Fibroblast of villous mesenchyme (primary cell): ENCODE measurements at places on chromosomes 3 and 15.
A peak's percentile ranks its signal among the peaks of the same experiment; 100 is the strongest.

GRCh38 chr3:36729204-36730056 lies 34.9 kb downstream of the DCLK3 start:
- DNase-seq: peak; percentile 70

- no peak for DNase-seq
These were observed 11.5 kb upstream of the SCAP start for GRCh38 chr3:47487265-47487664.

DNA sequence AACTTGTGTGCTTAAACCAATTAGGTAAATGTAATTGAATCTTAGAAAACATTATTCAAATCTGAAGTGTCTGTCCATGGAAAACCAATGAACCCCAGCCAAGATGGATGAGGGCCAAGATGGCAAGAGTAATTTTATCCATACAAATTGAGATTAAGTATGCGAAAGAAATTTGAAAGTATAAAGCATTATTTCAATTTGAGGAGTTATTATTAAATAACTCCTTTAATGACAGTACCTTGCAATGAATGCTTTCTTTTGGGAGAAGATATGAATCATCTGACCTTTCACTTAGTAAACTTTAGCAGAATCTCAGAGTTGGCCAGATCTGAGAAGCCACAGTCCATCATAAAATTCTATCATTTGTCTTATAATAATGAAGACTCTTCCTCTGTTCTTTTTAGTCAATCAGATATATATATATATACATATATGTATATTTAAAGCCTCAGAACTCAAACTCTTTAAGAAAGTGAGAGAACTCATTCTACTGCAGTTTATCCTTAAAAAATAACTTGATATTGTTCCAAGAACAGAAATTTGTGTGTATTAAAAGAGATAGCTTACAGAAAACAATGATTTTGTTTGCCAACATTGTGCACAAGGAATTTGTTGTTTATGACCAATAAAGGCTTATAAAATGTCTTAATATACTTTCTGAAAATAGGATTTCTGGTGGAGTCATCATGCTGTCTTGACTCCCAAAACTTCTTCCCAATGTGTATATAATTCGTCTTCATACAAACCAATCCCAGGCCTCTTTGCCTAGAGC lies 434.8 kb upstream of the THBS1 start:
- DNase-seq: peak; percentile 46

GRCh38 chr3:98761643-98762229 lies 1.4 kb upstream of the ST3GAL6 start:
- DNase-seq: no peak

DNA sequence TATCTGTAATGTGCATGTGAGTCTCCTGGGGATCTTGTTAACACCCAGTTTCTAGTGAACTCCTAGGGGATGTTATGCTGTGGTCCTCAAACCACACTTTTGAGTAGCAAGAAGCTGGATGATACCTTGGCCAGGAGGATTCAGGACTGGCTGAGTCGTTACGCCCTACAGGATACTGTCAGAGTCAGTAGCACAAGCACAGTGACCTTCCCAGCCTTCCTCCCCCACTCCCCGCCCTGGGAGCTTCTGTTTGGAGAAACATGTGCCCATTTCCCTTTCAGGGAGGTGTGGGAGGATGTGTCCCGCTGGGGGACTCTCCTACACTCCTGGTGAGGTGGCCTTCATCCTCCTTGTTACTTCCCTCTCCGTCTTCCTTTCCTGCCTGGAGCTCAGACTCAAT lies 76.4 kb upstream of the TRPM1 start:
- no peak for DNase-seq

DNA sequence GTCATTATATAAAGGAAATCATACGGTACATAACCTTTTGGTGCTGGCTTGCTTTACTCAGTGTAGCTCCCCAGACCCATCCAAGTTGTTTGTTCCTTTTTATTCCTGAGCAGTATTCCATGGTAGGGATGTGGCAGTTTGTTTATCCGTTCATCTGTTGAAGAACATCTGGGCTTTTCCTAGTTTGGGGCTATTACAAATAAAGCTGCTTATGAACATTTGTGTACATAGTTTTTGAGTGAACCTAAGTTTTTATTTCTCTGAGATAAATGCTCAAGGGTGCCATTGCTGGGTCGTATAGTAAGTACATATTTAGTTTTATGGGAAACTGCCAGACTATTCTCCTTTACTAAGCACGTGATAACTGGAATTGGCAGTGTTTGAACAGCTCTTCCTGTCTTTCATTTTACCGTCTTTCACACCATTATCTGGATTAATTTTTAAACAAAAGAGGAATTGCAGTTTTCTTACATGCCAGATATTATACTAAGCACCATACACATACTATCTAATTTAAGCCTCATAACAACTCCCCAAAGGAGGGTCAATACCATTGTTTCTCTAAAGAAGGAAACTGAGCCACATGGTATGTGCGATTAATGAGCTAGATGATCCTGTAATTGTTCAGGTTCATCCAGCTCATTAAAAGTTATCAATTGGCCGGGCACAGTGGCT lies 85.6 kb downstream of the PTPRG start:
- peak; percentile 51 for DNase-seq

GRCh38 chr15:90664650-90665287 lies 52.4 kb upstream of the BLM start:
- peak; percentile 39 for DNase-seq

DNA sequence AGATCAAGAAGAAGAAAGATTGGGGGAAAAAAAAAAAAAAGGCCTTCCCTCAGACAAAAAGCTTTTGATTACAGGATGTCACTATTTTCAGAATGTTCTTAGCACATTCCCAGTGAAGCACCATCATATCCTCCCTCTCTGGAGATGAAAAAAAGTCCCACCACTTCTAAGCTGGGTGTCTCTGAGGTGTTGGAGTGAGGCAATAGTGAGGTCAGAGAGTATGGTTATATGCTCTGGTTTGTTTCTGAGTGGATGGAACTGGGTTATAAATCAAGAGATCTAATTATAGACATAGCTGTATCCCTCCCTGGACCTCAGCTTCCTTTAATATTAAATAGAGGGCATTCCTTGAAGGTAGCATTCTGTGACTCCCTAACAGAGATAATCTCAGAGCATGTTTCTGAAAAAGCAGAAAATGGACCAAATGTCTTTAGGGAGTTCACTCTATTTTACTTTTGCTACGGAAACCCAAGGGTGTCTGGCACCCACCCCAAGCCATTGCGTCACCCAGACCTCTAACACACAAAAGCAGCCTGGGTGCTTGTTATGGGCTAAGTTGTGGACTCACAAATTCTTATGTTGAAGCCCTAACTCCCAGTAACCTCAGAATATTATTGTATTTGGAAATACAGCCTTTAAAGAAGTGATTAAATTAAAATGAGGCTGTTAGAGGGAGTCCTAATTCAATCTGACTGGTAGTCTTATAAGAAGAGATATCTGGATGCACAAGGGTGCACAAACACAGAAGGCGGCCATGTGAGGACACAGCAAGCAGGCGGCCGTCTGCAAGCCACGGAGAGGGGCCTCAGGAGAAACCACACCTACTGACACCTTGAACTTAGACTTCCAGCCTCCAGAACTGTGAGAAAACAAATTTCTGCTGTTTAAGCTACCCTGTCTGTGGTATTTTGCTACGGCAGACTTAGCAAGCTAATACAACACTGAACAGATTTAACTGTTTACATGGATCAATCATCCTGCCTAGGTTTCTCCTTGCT lies 81.5 kb downstream of the MB21D2 start:
- DNase-seq: peak; percentile 97

GRCh38 chr15:66996094-66996493 lies 69.3 kb upstream of the SMAD3 start:
- DNase-seq: no peak

- peak; percentile 14 for DNase-seq
These were observed 131.8 kb downstream of the TPRG1 start for GRCh38 chr3:189303584-189303983.

DNA sequence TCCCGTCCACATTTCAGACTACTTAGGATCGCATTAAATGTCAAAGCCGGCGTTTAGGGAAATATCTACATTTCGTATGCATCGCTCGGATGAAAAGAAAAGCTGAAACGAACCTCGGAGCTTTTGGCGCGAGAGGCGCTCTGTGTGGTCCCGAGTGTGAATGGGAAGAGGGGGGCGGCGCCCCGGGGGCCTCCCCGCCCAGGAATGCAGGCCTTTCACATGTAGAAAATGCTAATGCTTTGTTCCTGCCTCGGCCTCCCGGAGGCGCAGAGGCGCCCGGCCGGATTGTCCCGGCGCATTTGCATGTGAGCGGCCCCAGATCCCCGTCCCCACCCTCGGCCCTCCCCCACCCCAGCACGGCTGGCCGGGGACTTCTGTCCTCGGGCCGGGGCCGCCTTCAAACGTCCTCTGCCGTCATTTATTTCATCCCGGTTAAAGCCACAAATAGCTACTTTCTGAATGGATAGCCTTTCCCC lies 37.0 kb upstream of the TRIM71 start:
- DNase-seq: peak; percentile 30

- DNase-seq: no peak
These were observed 56.8 kb downstream of the TMEM41A start for GRCh38 chr3:185442031-185442430.

DNA sequence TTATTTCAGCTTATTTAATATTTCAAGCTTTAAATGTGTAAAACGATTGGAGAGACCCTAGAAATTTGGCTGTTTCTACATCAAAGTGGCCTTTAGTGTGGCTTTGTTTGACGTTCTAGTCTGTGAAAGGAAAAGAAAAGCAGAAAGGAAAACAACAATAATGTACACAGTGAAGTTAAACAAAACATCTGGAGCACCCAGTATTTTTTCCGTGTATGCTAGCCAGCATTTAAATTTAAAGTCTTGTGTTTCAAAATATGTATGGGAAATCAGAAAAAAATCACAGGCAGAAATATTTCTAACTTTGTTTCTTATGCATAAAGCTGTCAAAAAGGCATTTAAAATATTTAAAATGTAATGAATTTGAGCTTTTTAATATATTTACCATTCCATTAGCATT lies 218.1 kb downstream of the NAALADL2 start:
- DNase-seq: peak; percentile 40

DNA sequence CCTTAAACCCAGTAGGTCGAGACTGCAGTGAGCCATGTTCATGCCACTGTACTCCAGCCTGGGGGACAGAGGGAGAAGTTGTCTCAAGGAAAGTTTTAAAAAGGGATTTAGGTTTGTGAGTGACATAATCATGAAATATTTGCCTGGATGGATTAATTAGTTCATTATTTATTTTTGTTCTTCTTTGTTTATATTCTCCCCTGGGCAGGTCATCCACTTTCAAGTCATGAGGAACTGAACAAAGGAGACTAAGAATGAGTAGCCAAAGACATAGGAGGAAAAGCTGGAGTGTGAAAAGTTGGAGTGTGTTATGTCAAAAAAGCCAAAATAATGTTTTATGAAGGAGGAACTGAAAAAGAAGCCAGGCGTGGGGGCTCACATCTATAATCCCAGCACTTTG lies 17.7 kb upstream of the PCCB start:
- no peak for DNase-seq

DNA sequence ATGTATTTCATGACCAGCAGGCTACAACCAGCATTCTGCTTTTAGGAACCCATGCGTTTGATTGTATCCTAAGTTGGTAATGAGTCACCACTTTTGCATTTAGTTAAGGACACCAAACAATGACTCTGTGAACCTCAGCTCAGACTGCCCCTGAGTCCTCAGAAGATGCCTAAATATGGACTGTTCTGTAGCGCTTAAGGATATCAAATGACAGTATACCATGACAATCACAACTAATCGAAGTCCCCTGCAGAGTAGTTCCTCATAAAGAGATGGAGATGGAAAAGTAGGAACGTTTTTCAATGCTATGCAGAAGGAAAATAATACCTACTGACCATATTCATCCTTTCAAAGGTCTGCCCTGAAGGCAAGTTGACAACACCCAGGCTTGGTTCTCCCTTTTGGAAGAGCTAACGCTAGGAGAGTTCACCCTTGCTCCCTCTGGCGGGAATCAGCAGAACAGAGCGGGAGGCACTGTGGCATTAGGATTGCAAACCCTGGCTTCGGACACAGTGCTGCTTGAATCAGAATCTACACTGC lies 508.6 kb downstream of the FHIT start:
- no peak for DNase-seq

GRCh38 chr3:128408693-128409623 lies 57.7 kb downstream of the DNAJB8 start:
- no peak for DNase-seq

GRCh38 chr15:42704492-42704926 lies 32.4 kb downstream of the CDAN1 start:
- peak; percentile 72 for DNase-seq

DNA sequence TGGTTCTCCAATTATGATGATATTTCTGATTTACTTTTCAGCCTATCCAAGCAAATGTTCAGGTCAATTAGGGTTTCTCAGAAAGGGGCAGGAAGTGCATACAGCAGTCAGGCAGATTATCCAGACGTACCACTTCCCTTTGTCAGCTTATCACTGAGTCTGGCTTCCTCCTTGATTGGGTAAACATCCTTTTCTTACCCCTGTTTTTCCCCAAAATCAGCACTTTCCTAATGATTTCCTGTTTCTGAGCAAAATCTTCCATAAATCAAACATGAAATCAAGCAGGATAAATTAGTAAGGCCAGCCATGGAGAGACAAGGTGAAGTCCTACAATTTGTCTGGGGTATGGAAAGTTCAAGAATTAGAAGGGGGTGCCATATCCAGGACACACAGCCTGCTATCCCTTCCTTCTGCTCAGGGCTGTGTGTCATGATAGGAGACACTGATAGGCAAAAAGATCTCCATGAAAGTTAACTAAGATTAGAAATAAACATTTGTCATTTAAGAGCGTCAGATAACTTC lies 29.0 kb downstream of the ADIPOQ start:
- no peak for DNase-seq

- peak; percentile 16 for DNase-seq
These were observed 461 bp downstream of the COPB2 start for GRCh38 chr3:139388821-139389551.

- no peak for DNase-seq
These were observed 192.8 kb upstream of the TTC14 start for GRCh38 chr3:180409170-180409569.
